ENCODE measurements at places on chromosomes 16 and 17.

- DNase-seq, result no peak
Observed at GRCh38 chr16:15049581-15050180, 6.2 kb downstream of the NTAN1 start.

DNA sequence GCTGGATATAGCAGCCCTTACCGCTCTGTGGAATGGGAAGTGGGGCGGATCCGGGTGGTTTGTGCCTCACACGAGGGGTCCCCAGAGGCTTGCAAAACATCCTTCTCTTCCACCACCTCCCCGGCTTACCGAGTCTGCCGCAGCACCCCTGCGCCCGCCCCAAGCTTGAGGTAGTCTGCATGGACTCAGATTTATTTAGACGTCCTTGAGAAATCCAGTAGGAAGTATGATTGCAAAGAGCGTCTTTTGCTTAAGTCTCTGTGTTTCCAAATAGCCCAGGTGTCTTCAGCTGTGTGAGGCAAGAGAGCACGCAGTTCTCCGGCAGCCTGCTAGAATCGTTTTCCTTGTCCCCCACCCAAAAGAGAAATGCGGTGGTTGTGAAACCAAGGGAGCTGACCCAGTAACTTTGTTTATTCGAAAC lies 2.4 kb downstream of the KIAA0513 start:
- DNase-seq, result no peak

DNA sequence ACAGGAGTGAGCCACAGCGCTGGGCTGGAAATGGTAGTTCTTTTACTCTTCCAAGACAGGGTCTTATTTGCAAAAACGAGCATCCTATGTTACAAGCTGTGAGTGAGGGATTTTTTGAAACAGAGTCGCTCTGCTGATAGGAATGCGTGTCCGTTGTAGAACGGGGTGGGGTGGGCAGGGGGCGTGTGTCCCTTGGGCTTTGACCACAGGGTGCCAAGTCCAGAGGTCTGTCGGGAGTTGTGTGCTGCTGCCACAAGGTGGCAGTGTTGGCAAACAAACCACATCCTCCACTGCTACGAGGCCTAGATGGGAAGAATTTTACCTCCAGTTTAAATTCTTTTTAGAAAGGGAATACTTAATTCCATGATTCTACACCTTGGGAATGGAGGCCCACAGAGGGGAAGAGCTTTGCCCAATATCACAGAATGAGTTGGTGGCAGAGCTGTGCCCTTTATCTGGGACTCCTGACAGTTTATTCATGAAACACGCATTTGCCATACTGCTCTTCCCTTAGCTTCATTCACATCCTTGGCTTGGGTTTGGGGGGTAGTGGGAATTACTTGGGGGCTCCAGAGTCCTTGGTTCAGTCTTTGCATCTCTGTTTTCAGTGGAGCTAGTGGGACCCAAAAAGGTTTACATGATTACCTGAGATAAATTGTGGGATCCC lies 30.6 kb upstream of the ETV4 start:
- DNase-seq, result peak; percentile 35

- no peak for DNase-seq
Observed at GRCh38 chr16:48269011-48269410, 21.7 kb upstream of the ABCC11 start.

DNA sequence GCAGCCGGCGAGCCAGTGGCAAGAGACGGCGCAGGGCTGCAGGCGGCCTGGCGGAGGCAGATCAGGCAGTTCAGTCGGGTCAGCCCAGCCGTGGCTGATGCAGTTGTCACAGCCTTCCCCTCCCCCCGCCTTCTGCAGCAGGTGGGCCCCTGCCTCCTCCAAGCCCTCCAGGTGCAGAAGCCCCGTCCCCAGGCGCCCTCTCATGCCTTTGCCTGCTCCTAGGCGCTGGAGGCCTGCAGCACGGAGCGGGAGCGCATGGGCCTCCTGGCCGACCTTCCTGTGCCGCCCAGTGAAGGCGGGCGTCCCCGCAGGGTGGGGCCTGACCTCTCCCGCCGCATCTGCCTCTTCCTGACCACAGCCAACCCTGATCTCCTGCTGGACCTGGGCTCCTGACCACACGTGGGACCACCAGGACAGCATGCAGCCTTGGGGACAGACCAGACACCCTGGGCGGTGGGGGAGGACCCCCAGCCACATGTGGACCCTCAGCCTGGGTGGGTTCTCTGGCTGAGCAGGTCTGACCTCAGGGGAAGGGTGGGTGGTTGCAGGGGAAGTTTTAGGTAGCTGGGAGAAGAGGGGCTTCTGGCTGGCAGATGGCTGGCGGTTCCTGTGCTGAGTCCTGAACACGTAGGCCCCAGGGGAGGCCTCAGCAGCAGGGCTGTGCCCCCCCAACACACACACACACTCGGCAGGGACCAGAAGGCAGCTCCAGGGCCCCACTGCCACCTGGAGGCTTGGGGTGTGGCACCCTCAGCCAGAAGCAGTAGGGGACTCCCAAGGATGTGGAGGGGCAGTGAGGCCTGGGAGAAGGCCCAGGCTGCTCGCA lies 3.1 kb upstream of the MRPS34 start:
- no peak for DNase-seq

- peak; percentile 50 for DNase-seq
Observed at GRCh38 chr17:82414548-82415281, 3.4 kb upstream of the HEXD start.

DNA sequence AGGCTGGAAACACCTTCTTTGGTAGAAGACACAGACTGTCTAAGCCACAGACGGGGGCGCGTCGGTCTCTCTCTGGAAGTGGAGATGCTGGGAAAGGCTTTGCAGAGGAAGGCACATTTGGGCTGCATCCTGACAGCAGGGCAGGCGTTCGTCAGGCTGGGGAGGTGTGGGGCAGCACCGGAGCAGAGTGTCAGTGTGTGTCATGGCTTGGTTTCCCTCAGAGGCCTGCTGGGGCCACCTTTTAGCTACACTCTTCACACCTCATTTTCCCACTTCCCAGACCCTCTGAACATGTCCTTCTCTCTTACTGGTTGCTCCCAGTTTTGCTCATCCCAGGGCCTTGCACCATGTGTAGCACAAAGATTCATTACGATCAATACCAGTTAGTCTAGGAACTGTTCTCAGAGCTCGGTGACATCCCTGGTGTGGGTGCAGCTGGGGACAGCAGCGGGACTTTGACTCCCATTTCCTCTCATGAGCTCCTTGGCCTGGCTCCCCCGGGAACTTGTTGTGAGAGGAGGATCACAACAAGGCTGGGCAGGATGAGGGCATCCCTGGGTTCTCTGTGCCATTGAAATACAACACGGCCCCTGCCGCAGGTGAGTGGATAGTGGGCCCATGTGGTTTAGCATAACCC lies 33.1 kb downstream of the SMARCE1 start:
- no peak for DNase-seq

- no peak for DNase-seq
Observed at GRCh38 chr17:82957961-82958561, 118.2 kb upstream of the ZNF750 start.

- no peak for DNase-seq
Observed at GRCh38 chr17:34519282-34519681, 60.1 kb upstream of the TMEM132E start.

- DNase-seq, result no peak
Observed at GRCh38 chr16:88941913-88942909, 34.8 kb downstream of the CBFA2T3 start.

GRCh38 chr16:48607056-48607825 lies 2.7 kb downstream of the N4BP1 start:
- no peak for DNase-seq

DNA sequence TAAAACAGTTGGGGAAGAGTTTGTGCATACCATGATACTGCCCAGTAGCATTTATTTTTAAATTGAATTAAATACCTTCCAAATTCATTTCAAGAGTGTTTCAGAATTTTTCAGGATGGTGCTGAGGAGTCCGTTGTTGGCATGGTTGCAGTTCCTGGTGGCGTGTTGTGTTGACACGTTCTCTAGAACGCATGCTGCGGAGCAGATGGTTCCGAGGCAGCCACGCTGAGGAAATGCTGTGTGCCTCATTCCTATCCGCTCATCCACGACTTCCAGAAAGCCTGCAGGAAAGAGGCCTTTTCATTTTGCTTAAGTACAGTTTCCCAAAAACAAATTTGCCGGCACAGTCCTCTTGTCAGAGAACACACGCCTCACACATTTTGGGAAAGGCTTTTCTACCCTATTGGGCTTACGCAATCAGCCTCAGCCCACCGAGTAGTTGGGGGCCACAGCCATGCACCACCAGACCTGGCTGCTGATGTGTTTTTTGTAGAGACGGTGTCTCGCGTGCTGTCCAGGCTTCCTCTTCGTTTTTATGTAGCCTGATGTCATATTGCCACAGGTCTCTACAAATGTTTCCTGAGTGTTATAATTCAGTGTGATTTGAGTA lies 32.1 kb upstream of the IL17C start:
- no peak for DNase-seq

GRCh38 chr17:1067282-1067956 lies 70.5 kb downstream of the TIMM22 start:
- no peak for DNase-seq
